ENCODE measurements at places on chromosomes 2 and 18.

DNA sequence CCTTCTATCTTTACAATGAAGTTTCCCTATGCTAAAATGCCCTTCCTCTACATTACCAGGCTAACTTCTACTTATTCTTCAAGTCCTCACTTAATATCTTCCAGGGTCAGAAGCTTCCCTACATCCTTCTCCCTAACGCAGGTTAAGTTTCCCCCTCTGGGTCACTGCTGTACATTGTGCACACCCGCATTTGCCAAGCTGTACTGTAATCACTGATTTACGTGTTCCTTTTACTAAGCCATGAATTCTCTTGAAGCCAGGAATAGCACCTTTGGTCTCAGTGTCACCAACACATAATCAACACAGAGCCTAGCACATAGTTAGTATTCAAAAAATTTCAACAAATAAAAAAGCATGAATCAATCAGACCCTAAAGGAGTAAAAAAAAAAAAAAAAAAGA is 22.3 kb downstream of the ACVR1 start:
- no peak for DNase-seq

DNA sequence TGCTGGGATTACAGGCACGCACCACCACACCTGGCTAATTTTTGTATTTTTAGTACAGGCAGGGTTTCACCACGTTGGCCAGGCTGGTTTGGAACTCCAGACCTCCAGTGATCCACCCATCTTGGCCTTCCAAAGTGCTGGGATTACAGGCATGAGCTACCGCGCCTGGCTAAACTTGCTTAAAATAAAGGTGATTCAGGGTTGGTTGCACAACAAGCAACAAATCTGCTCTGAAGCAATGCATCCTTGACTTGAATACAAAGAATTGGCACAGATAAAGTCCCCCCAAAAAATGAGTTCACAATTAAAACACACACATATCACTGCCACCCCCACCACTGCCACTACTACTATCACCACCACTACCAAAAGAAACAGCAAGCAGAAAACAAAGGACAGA is 34.9 kb downstream of the CCDC88A start:
- DNase-seq, result no peak

DNA sequence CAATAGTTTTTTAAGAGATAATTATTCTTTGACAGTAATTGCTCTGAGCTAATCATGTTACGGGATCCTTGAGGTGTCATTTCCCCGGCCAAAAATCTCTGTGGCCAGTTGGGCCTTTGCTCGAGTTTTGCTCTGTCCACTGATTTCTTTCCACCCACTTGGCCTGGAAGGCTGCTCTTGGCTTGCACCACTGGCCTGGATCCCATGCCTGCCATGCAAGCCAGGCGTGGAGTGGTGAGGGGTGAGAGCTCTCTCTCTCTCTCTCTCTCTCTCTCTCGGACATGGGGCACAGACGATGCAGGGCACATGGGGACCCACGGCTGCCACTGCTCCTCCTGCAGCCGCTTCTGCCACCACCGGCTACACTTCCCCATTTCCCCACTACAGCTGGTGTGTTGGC is 853.0 kb upstream of the GCFC2 start:
- DNase-seq, result no peak

- no peak for DNase-seq
Observed at GRCh38 chr2:240640939-240641338, 15.7 kb downstream of the GPR35 start.

GRCh38 chr2:72950558-72951255 is 33.4 kb downstream of the EMX1 start:
- no peak for DNase-seq

GRCh38 chr2:166651991-166652390 is 157.9 kb upstream of the SCN7A start:
- no peak for DNase-seq

GRCh38 chr2:45141883-45142866 is 132.9 kb upstream of the SIX2 start:
- DNase-seq, result no peak

- DNase-seq, result no peak
Observed at GRCh38 chr18:39039813-39040212, 1474.2 kb upstream of the CELF4 start.

DNA sequence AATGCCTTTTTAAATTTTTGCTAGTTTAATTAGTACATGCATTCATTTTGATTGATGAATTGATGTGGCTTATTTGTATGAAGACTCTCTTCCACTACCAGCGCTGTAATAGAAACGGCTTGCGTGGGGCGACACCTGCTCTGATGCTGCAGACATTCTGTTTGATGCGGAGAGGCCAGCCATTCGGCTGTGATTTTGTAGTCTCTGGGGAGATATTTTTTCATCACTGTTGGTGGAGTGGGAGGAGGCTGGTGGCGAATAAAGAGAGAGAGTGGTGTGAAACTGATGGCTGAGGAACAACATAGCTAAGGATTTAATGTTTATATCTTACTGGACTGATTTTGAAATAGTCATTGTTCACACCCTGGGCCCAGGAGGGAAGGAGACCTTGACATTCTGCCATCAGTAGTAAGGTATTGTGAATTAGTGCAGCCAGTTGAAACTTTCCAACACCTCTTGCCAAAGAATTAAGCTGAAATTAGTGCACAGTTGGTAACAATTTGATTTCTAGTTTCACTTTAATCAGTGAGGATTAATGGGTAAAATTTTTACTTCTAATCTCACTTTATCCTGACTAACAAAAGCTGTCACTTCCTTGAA is 224.1 kb downstream of the MTX2 start:
- no peak for DNase-seq

DNA sequence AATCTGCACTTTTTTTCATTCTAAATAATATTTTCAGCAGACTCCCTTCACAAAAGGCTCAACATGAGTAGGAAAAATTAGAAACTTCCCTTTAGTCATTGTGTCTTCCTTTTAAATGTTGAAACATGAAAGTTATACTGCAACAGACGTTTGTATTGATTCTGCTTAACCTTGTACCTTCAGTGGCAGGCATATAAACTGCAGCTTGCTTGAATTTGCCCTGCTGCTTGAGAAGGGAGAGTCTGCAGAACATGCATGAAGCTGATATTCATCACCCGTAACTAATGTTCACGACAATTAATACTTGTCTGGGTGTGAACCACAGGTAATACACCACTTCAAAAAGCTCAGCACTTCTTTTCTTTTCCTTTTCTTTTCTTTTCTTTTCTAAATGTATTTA is 294.7 kb upstream of the LRP1B start:
- DNase-seq, result no peak

DNA sequence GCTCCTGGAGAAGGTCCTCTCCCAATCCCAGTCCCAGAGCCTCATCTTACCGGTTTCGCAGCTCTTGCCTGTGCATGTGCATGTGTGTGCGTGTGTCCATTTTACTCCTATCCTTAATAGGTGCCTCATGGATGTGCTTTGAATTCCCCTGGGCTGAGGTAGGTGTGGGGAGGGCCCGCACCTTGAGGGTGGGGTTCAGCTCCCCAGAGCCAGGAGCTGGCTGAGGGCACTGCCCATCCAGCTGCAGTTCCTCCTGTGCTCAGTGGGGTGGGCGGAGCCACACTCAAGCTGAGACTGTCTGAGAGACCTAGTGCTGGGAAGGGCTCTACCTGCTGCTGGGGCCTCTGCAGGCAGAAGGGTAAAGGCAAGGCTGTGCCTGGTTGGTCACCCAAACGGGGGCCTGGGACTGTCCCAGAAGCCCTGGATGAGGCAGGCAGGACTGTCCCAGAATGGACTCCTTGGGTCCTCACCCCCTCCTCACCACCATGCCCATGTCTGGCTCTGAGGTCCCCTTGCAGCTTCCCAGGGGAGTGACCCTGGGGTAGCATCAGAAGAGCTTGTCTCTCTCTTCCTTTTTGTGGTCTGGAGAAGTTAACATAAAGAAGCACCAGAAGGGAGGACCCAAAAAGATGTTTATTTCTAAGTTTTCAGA is 8.9 kb downstream of the GDF7 start:
- no peak for DNase-seq

DNA sequence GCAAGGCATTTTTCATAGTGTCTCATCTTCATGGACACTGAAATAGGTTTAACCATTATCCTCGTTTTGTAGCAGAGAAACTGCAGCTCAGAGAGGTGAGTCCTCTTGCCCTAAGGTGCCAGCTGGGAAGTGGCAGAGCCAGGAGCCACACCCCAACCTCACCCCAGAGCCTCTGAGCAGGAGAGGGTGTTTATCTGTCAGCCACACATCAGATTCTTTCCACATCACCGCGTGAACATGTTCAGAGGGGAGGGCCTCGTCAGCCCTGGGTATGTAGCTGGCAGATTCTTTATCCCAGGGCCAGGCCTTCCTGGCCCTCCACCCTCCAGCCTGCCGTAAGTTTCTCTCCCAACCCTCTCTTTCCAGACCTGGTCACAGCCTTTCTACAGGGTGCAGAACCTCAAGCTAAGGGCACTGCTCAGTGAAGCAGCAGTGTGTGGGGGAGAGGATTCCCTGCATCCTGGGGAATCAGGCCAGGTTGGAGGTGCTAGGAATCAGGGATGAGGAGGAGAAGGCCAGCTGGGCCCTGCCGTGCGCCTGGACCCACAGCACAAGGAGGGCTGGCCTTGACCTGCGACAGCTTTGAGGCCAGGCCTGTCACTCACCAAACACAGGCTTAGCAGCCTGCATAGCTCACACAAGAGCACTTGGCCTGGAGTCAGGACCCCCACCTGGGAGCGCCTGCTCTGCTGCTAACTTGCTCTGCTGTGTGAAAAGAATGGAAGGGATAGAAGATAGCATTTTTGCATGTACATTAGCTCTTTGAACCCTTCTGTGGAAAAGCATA is 111.3 kb upstream of the MCFD2 start:
- DNase-seq, result no peak

GRCh38 chr2:196331143-196331542 is 159.8 kb upstream of the STK17B start:
- no peak for DNase-seq

GRCh38 chr2:202056611-202057010 is 16.4 kb upstream of the KIAA2012 start:
- DNase-seq, result no peak

- no peak for DNase-seq
Observed at GRCh38 chr18:55856229-55856628, 268.2 kb upstream of the TCF4 start.

GRCh38 chr18:67131498-67131897 is 385.0 kb downstream of the DSEL start:
- no peak for DNase-seq

GRCh38 chr2:107776362-107776761 is 50.3 kb upstream of the RGPD4 start:
- no peak for DNase-seq

DNA sequence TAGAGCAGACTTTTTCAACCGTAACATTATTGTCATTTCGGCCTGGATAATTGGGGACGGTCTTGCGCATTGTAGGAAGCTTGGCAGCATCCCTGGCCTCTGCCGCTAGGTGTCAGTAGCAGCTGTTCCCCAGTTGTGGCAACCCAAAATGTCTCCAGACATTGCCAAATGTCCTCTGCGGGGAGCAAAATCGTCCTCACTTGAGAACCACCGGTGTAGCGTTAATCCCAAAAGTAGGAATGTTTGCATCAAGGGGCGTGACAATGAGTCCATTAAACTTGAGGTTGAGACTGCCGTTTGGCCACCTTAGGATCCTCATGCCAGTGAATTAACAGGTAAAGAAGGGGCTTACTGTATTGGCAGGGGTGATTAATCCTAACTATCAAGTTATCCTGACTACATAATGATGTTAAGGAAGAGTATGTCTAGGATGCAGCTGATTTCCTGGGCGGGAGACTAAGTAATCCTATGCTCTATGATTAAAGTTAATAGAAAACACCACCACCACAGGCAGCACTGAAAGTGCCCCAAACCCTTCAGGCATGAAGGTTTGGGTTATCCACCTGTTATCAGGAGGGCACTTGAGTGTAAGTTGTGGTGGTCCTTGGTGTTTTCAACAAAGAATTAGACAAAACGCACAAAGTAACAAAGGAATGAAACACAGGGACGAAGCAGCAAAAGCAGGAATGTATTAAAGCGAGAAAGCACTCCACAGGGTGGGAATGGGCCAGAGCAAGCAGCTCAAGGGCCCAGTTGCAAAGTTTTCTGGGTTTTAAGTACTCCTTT is 4.9 kb upstream of the ZC3H8 start:
- peak; percentile 81 for DNase-seq

DNA sequence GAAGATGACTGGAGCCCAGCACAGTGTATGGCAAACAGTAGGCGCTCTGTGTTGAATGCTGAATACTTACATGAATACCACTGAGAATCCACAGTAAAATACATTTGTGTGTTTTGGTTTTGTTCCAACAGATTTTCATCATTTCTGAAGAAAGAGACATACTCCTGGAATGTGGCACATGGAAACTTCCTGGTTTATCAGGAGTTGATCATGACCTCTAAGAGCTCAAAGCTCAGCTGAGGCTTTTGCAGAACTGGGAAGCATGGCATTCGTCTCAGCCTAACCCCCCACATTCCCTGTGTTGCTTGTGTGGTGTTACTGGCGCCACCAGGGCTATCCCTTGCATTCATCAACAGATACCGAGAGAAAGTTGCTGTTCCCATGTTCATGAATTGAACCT is 316.9 kb upstream of the REV1 start:
- no peak for DNase-seq

DNA sequence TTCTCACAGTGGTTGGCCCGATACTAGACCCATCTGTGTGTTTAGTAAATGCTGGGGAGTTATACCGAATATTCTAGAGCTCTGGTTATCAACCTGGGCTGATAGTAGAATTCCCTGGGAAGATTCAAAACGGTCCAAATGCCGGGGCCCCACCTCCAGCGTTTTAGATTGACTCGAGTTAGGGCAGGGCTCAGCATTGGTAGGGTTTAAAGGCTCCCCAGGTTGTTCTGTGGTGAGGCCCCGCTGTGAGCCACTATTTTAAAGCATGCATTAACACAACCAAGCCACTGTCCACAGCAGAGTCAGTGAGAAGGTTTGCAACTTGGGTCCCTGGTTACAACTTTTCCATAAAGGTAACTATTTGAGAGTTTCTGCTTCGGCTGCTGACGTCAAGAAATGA is 73.6 kb downstream of the DYSF start:
- no peak for DNase-seq

DNA sequence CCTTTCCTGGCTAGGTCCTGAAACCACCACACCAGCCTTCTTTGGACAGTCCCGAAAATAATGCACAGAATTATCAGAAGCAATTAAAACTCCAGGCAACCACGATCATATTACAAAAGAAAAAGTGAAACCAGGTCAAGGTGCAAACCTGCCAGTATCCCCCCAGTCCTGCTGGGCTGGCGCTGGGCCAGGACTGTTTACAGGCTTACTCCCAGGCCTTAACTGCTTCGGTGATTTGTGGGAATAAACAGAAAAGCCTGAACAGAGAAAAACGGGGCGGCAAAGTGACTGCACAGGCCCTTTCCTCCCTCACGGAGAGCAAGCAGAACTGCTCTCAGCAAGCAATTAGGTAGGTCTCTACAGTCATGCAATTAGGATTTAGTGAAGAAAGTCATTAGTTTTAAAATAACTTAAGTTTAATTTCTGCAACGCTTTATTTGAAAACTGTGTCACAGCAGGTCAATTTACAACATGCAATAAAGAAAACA is 1.3 kb downstream of the HDAC4 start:
- no peak for DNase-seq

GRCh38 chr18:63908858-63909257 is 1.1 kb downstream of the SERPINB10 start:
- DNase-seq, result no peak

GRCh38 chr2:164430166-164430783 is 191.0 kb downstream of the GRB14 start:
- no peak for DNase-seq
